ENCODE measurements at places on chromosomes 3 and 15.

- no peak for DNase-seq
Measured at GRCh38 chr3:112351036-112351435, 18.1 kb downstream of the CD200 start.

- DNase-seq, result peak; percentile 44
Measured at GRCh38 chr3:18295171-18295920, 129.8 kb downstream of the SATB1 start.

GRCh38 chr3:88057630-88058305 is 1.0 kb downstream of the CGGBP1 start:
- DNase-seq, result no peak

- DNase-seq, result no peak
Measured at GRCh38 chr3:32316319-32316718, 75.3 kb upstream of the CMTM7 start.

DNA sequence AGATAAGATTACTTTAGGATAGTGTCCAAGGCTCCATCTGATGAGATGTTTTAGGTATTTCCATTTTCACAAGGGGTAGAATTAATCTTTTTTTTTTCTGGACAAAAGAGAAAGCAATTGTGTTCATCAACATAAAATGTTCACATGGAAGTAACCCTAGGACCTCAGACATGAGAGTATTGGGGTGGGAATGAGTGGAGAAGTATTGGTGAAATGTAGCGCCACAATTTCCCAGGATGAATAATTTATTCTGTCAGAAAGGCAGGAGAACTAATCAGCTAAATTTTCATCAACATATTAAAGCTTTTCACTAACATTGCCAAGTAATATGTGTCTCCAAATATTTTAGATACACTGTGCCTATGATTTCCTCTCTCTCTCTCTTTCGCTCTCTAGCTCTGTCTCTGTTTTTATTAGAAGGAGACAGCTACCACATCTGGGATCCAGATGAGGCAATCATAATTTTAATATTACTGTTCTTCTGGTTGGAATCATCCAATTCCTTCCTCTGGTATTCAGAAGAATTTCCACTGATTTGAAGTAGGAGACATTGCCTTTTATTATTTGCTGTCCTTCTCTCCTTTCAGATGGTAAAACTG is 21.6 kb upstream of the ZNF280D start:
- DNase-seq, result no peak

DNA sequence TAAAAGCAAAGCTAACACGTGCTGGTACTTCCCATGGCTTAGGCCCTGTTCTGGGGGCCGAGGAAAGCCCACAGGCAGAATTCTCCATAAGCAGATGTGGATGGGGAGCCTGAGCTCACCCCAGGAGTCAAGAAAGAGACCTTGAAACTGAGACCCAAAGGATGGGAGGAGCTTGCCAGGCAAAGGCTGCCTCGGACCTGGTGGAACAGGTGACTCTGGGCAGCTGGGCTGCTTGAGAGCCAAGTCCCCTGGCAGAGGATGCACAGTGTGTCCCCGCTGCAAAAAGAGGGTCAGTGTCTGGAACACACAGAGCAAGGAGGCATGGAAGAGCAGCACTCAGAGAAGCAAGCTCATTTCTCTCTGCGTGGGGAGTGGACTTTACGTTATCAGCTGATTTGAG is 528.7 kb downstream of the GABRG3 start:
- no peak for DNase-seq

DNA sequence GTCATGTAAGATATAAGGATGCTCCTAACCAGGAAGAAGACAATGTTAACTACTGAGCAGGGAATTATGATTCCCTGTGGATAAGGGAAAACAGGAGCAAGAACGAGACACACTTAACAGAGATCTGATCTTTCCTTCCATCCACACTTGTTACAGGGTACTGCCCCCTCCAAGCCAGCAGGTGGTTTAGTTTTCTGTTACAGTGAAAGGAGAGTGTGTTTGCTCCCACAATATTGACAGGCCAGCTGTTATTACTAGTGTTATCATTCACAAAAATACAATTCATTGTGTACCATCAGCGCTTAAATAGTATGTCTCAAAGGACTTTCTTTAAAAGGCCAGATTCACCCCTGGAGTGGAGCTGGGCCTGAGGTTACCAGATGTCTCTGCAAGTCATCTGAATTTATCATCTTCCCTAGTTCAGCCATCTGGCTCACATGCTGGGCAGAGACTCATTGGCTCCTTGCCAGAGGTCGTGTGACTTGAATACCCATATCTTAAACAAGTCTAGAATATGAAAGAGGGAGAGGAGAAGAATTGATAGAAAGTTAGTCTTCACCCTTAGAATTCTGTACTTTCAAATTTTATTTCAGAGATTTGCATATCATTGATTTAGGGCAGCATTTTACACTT is 16.8 kb upstream of the FMN1 start:
- DNase-seq, result no peak

DNA sequence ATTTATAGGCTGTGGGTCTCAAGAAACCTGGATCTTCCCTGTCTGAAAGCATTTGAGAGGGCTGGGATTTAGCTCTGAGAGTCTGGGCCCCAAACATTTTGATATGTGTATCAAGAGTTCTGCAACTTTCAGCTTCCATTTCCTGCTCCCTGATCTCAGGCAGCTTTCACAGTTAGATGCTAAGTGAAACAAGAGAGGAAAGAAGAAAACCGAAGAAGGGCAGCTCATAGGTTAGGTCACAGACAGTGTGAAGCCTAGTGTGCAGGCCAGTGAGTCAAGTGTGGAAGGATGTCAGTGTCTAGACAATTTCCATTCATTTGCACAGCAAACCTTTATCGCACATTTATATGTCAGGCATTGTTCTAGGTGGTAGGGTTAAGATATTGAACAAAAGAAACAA is 173.6 kb upstream of the PROK2 start:
- DNase-seq, result no peak

Data from HuH-7.5 (cell line).